ENCODE measurements at places on chromosomes 4 and X.

GRCh38 chrX:133939655-133940302 lies 45.6 kb downstream of the GPC3 start:
- DNase-seq, result no peak

GRCh38 chr4:112759313-112759712 lies 122.4 kb downstream of the LARP7 start:
- no peak for DNase-seq

GRCh38 chr4:155008389-155008788 lies 200.0 kb upstream of the NPY2R start:
- no peak for DNase-seq

- peak; percentile 5 for DNase-seq
Observed at GRCh38 chr4:76305971-76306881, at the start of gene STBD1. TSS of gene STBD1 (plus strand) at chr4:76306733. CDS start at chr4:76306770, 37 bp downstream.

- no peak for DNase-seq
Observed at GRCh38 chr4:127145006-127145540, 487.7 kb upstream of the INTU start.

DNA sequence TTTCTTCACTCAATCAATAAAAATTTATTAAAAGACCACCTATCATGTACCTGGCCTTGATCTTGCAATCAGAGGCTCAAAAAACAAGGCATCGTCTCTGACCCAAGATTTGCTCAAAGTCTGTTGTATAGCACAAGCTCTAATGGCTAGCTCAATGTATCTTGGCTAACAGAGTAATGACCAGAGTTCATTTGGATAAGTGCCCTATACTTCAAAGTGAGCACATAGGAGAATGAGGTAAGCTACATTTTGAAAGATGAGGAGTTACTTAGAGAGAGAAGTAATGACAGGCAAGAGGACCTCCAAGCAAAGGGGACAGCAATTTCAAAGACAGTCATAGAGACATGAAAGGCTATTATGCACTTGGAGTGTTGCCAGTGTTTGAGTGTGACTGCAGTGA lies 22.9 kb upstream of the GABRQ start:
- DNase-seq, result no peak

DNA sequence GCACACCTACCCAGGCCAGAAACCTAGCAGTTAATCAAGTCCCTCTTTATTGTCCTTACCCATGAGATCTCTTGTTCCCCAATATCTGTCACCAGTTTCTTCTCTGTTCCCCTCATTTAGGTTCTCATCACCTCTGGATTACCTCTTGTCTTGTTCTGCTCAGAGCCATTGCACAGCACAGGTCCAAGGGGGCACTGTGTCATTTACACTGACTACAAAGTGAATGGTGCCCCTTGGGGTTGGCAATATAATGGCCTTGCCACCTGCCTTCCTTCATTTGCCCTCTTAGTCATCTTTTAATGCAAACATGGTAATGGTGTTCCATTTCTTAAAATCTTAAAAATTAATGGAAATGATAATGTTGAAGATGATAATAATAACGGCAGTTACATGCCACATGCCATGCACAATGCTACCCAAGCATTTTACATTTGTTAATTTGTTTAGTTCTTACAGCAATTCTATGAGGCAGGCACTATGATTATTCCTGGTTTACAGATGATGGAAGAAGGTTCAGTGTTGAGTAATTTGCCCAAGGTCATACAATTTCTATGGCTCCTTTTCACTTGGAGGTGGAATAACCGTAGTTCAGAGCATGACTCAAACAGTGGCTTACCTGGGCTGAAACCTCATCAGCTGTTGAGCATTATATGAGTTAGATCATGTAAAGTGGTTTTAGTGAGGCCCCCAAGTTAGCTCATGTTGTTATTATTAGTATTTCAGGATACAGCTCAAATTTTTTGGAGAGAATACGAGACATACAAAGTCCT lies 117.9 kb downstream of the RASL11B start:
- DNase-seq, result no peak

DNA sequence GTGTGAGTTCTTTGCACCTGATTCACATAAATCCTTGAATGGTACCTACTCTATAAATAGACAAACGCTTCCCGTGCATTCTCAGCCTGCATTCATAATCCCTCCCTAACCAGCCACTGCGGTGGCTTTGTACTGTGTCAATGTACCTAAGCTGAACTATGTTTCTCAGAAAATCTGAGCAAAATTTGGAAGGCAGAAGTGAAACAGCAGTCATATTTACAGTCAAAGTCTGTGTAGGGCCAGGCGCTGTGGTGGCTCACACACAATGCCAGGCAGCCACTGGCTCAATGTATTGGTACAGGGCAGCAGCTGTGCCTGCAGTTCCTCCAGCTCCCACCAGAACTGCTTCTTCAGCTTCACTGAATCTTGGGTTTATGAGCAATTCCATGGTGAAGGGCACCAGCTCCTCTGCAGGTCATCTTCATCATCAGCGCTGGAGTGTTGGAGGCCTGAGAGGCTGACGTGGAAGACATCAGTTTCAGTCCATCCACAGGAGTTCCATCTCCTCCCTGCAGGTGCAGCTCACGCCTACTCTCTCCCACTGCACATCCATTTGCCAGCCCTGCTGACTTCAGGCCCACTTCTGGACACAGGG lies 32.3 kb upstream of the IRF2 start:
- no peak for DNase-seq

- no peak for DNase-seq
Observed at GRCh38 chrX:2712890-2713840, 22.1 kb downstream of the CD99 start.

- no peak for DNase-seq
Observed at GRCh38 chrX:129877401-129877800, 28.6 kb upstream of the UTP14A start.

- no peak for DNase-seq
Observed at GRCh38 chr4:165360041-165360695, 18.6 kb upstream of the CPE start.

GRCh38 chrX:118847676-118848075 lies 24.1 kb downstream of the ZCCHC12 start:
- DNase-seq, result peak; percentile 39

- no peak for DNase-seq
Observed at GRCh38 chr4:87209696-87210095, 10.7 kb downstream of the KLHL8 start.

- no peak for DNase-seq
Observed at GRCh38 chr4:77819404-77819842, 255 bp upstream of the CNOT6L start.

DNA sequence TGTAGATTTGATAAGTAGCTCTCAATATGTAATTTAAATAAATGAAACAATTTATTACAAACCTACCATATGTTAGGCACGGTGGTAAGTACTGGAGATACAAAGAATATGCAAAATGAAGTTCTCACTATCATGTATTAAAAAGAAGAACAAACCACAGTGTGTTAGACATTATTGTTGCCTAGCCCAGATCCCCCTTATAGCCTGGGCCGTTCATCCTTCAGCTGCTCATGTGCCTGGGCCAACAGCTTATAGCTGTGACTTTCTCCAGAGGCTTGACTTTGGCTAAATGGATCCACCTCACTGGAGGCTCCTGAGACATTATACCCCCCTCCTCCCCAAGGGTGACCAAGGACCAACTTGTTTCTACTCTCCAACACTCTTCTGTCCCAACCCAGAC lies 29.8 kb upstream of the CCNG2 start:
- DNase-seq, result no peak

- no peak for DNase-seq
Observed at GRCh38 chr4:30756553-30756952, 36.4 kb downstream of the PCDH7 start.

- DNase-seq, result peak; percentile 25
Observed at GRCh38 chr4:101287324-101287723, 60.0 kb downstream of the PPP3CA start.

GRCh38 chr4:41572516-41572915 lies 34.6 kb downstream of the LIMCH1 start:
- no peak for DNase-seq

DNA sequence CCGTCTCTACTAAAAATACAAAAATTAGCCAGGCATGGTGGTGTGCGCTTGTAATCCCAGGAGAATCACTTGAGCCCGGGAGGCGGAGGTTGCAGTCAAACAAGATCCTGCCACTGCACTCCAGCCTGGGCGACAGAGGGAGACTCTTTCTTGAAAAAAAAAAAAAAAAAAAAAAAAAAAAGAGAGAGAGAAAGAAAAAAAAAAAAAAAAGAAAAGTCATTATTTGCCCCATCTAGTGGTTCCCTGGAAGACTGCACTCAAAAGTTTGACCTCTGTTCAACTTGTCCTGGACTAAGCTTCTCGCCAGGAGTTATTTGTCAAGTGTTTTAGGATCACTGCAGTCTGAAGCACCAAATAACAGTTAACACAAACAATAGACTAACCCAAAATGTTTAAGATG lies 45.3 kb upstream of the KCTD8 start:
- no peak for DNase-seq

DNA sequence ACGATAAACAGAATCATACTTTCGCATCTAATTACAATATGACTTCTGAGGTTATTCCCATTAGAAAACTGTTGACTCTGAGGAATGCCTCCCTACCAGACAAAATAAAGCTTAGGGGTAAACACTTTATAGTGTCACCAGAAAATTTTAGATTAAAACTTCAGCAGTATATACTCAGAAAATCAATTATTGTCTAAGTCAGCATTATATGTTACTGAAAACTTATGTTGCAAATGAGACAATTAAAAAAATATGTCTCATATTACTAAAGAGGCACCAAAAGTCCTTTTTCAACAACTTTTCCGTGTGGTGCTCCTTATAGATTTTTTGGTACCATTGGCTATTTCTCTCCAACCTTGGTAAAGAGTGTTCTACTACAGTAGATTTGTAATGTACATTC lies 91.4 kb downstream of the HMGN5 start:
- no peak for DNase-seq

GRCh38 chr4:6548201-6548881 lies 26.6 kb upstream of the MAN2B2 start:
- DNase-seq, result no peak

DNA sequence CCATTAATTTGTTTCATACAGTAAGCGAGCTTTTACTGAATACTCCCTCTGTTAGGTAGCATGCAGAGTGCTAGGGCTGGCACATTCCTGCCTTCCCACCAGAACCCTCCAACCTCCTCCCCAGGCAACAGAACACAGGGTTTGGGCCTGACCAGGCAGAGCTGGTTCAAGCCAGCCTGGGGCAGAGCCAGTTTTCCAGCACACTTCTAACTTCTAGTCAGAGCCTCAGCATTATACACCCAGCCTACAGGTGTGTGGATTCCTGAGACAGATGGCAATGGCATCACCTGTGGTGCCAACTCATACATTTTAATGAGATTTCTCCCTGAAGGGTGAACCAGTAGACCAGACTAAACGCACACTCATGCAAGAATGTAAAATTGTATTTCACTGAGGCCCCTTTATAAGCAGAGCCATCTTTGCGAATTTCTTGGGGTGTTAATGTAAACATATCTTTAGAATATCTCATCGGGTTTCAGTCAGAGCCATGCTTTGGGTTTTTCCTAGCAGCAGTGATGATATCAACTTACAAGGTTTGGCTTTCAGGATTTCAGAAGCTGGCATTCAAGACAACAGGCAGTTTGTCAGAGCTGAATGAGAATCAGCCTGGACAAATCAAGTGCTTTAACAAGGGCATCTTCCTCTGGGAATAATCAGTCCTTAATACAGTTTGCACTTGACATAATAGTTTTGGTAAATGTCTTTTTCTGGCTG lies 92.0 kb downstream of the GATB start:
- DNase-seq, result no peak
